ENCODE measurements at places on chromosomes 4 and X.

GRCh38 chr4:43244688-43245382 lies 352.3 kb downstream of the GRXCR1 start:
- no peak for DNase-seq

GRCh38 chr4:186642998-186643397 lies 80.7 kb downstream of the FAT1 start:
- DNase-seq = no peak

DNA sequence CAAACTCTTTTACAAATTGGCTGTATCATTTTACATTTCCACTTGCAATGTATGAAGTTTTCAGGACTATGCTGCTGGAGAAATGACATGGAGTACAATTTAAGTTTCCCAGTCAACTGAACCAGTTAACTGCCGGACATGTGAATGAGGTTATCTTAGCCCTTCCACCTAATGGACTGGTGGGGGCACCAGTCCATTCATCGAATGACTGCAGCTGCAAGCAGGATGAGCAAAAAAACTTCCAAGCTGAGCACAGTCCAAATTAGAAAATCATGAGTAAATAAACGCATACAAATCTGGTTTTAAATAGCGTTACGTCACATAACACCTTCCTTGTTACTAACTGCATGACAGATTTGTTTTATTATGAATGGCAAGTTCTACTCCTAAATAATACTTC lies 1131.5 kb downstream of the PCDH18 start:
- DNase-seq = no peak

- peak; percentile 76 for DNase-seq
Observed at GRCh38 chr4:184748251-184748652, 14.4 kb upstream of the CENPU start.

GRCh38 chr4:181728305-181728966 lies 514.8 kb upstream of the TENM3 start:
- no peak for DNase-seq

DNA sequence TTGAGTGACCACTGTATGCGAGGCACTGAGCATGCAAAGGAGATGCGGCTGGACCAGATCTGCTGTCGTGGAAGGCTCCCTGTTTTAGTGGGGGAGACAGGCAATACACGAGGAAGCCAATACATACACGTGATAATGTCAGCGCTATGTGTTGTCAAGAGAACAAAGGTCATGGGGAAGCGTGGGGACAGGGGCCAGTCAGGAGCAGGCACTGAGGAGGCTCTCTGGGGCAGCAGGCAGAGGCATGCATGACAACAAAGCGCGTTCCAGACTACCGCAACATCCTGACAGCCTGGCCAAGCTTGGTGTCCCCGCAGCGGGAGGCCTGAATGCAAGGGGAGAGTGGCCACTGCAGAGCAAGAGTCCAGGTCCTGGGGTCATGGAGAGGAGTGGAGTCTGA lies 61.9 kb downstream of the DCTD start:
- no peak for DNase-seq

- no peak for DNase-seq
Observed at GRCh38 chrX:132169554-132169953, 41.7 kb upstream of the FRMD7 start.

- no peak for DNase-seq
Observed at GRCh38 chrX:9907645-9908387, 59.3 kb upstream of the CLDN34 start.

GRCh38 chrX:82742351-82742750 lies 765.7 kb upstream of the POU3F4 start:
- no peak for DNase-seq

DNA sequence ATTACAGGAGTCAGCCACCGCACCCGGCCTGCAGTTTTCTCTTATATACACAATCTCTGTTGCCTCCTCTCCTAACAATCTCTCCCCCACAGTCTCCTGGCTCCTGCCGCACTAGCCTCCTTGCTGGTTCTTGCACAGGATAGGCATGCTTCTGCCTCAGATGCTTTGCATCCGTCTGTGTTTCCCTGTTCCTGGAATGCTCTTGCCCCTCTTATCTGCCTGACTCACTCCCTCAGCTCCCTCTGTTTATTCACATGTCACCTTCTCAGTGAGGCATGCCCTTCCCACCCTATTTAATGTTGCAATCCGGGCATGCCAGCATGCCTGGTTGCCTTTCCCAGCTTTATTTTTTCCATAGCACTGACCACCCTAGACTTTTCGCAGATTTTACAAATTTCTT lies 161.9 kb downstream of the PHF8 start:
- no peak for DNase-seq

DNA sequence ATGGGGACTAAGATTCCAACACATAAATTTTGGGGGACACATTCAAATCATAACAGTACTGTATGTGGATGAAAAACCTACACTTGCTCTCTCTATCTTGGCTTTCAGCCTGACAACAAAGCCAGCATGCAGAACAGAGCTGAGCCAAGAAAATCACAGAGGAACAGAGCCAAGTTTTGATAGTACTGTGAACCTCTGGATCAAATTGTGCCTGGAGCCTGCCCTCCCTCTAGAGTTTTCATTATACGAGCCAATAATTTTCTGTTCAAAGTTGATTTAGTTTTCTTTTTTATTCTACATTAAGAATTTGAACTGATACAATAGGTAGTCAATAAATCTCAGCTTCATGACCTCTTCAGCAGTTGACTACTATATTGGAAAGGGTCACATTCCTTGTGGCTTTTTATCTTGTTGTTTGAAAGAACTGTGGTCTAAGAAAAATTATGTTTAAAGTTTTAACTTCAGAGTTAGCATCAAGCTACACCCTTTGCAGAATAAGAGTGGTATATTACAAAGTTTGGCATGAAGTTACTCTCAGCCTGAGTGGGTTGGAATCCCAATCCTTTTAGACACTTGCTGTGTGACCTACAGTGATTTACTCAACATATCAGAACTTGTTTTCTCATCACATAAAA lies 31.1 kb downstream of the GRID2 start:
- peak; percentile 26 for DNase-seq

DNA sequence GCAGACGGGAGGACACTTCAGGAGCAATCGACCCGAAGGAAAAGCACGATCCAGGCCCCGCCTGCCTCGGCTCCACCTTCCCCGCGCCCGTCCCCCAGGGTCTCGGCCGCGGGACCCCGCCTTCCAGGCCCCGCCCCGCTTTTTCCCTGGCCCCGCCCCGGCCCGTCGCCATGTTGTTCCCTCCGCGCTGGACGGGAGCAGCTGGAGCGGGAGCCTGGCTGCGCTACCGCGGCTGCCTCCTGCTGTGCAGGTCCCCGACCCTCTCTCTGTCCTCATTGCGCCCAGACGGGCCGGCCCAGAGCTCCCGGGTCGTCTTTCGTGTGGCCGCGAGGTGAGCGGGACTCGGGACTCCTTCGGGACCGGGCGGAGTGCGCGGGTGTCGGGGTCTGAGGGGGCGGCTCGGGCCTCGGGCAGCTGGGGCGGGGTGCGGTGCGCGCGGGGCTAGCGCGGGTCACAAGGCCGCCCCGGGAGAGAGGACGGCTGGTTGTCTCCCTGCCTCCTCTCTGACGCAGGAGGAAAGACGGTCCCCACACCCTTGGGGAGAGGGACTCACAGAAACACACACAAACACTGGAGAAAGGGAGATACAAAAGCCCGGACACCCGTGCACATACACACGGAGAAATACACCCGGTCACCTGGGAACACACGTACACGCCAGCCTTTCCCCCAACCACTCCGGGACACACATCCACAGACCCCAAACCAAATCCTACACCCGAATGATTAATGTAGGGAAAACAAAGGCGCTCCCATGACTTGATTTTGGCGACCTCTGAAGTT lies at the start of gene RAB9A:
RAB9A (plus strand) TSS at position 171 of the 783 bp plus-strand sequence. CDS start 19,619 bp downstream, outside the sequence.
- DNase-seq = peak; percentile 88

DNA sequence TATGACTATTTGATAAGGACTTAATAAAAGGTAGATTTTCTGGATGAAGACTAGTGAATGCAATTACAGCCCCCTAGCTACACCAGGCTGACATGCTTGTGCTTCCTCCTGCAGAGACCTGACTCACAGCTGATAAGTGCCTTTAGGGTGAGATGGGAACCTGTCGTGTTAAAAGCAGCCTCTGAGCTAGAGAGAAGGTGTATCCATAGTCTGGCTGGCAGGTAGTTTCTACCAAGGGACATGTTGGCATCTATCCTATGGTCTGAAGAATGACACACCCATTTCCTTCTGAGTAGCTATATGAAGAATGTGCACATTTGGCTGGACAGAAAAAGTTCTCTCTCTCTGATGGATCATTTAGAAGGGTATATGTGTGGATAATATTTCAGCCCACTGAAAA lies 64.1 kb downstream of the PARM1 start:
- no peak for DNase-seq

DNA sequence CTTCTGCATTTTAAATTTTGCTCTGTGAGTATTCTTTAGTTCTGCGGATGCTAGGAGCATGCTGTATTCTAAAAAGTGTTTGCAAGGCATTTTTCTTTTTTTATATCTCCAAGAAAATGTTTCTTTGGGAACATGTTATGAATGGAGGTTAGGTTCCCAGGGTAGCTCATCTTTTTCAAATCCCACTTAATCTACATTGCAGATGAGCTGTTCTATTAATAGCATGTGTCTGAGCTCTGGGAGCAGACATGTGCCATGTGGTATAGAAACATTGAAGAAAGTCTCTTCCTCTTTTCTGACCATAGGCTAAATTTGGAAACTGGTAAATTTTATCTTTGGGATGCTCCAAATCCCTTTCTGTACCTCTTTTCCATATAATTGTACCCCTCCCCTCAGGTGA lies 23.2 kb downstream of the DIAPH2 start:
- no peak for DNase-seq

DNA sequence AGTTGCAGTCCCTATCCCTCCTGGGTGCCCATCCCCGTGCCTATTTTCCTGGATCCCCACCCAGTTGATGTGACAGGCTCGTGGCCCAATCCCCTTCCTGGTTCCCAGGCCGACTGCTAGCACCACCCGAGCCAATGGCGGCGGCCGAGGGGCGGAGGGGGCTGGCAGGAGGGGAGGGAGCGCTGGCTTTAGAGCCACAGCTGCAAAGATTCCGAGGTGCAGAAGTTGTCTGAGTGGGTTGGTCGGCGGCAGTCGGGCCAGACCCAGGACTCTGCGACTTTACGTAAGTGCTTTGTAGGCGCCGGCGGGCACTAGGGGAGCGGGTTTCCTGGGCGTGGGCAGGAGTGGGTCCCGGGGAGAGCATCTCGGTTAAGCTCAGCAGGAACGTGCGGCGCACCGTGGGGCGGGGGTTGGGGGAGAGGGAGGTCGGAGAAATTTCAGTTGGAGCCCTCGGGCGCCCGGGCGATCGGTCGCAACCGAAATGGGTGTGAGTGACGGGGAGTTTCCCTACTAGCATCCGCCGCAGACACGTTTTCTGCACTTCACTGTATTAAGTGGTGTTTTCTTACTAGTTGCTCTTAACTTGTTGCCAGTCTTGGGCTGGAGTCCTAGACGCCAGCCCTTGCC lies at the start of gene PLS3:
PLS3 (plus strand) TSS at position 197 of the 627 bp plus-strand sequence. CDS start 49,077 bp downstream, outside the sequence.
- DNase-seq = peak; percentile 88

GRCh38 chr4:7843831-7844593 lies 95.6 kb downstream of the AFAP1 start:
- peak; percentile 73 for DNase-seq

- no peak for DNase-seq
Observed at GRCh38 chr4:151600432-151600831, 160.4 kb downstream of the GATB start.

GRCh38 chr4:41181037-41181436 lies 33.3 kb downstream of the APBB2 start:
- no peak for DNase-seq

DNA sequence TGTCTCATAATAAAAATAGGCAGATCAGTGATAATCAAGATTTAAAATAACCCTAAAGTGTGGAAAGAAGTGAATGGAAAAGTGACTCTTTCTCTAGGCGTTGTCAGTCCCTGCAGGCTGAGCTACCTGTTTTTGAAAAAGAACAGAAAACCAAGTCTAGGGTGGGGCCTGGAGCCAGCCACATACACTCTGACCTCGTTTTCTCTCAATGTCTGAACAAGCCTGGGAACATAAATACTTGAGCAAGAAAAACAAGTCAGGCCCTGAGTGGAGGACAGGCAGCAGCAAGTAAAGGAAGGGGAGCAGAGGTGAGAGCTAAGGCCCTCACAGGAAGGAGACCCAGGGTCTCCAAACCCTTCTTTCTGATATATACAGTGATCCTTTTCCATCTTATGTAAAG lies 91.7 kb upstream of the HPF1 start:
- DNase-seq = no peak

DNA sequence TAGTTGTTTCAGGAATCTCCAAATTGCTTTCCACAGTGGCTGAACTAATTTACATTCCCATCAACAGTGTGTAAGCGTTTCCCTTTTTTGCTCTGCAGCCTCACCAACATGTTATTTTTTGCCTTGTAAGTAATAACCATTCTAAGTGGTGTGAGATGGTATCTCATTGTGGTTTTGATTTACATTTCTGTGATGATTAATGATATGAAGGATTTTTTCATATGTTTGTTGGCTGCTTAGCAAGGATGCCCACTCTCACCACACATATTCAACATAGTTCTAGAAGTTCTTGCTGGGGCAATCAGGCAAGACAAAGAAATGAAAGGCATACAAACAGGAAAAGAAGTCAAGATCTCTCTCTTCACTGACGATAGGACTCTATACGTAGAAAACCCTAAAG lies 472.4 kb downstream of the ZNF674 start:
- no peak for DNase-seq

DNA sequence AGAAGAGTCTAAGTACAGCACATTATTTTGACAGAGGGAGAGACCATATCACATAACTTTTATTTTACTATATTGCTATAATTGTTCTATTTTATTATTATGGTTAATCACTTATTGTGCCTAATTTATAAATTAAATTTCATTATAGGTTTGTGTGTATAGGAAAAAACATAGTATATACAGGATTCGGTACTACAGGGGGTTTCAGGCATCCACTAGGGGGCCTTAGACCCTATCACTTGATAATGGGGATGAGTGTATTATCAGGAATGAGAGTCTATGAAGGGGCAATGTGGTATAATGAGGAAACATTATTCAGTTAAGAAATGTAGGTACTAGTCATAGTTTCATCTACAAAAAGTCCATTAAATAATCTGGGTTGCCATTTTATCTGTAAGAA lies 833.1 kb downstream of the C4orf33 start:
- no peak for DNase-seq

DNA sequence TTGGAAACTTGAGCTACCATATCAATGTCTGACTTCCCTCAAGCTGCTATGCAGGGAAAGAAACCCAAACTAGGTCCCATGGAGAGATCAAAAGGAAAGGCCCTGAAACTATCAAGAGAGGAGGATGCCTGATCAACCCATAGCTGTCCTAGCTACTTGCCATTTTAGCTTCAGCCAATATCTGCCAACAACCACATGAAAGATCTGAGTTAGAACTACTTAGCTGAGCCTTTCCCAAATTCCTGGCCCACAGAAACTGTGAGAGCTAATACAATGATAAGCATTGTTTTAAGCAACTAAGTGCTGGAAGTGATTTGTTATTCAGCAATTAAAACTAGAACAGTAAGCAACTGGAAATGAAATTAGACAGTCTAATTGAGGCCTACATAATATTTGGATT lies 6.3 kb upstream of the ARHGEF38 start:
- no peak for DNase-seq

DNA sequence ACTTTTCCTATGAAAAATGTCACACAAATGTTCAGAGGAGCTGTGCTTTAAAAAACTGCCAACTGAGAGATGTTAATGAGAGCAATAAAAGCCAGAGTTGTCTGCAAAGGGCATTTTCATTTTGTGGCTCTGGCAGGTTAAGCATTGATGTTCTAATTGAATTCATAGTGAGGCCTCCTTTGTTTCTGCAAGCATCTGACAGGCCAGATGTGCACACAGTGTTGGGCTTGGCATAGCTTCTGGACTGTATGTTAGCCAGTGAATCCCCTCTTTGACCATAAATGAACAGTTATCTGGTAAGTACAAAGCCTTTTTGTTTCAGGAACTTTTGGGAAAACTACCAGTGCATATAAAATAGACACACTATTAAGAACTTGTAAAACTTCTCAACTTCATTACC lies 81.9 kb downstream of the JADE3 start:
- no peak for DNase-seq

Measured in left hindlimb (tissue), 1 donor.